ENCODE measurements at places on chromosomes 1 and 21.

GRCh38 chr1:215819114-215819513 is 252.0 kb downstream of the KCTD3 start:
- no peak for DNase-seq

- no peak for DNase-seq
Observed at GRCh38 chr1:57736940-57737339, 313.1 kb upstream of the DAB1 start.

GRCh38 chr1:37051346-37051745 is 17.0 kb upstream of the GRIK3 start:
- DNase-seq = no peak

- DNase-seq = peak; percentile 71
Observed at GRCh38 chr1:18283601-18284385, 176.2 kb downstream of the IGSF21 start.

- no peak for DNase-seq
Observed at GRCh38 chr1:47212636-47213229, 19.3 kb downstream of the TAL1 start.

- no peak for DNase-seq
Observed at GRCh38 chr1:9008236-9008635, 18.0 kb downstream of the SLC2A7 start.

DNA sequence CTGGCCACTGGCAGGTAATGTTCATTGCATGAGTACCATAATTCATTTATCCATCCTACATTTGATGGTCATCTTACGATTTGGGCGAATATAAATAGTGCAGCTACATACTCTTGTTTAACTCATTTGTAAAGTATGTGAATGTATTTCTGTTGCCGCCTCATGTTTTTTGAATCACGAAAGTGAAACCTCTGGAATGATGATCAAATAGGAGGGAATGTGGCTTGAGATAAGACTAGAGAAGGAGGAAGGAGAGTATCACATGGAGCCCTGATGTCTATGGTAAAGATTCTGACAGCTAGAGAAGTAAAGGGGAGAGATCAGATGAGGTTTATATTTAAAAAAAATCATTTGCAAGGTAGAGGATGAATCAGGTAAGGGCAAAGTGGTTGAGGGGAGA is 8.0 kb downstream of the MRPS14 start:
- no peak for DNase-seq

- peak; percentile 61 for DNase-seq
Observed at GRCh38 chr1:76901158-76901767, 34.0 kb downstream of the ST6GALNAC5 start.

DNA sequence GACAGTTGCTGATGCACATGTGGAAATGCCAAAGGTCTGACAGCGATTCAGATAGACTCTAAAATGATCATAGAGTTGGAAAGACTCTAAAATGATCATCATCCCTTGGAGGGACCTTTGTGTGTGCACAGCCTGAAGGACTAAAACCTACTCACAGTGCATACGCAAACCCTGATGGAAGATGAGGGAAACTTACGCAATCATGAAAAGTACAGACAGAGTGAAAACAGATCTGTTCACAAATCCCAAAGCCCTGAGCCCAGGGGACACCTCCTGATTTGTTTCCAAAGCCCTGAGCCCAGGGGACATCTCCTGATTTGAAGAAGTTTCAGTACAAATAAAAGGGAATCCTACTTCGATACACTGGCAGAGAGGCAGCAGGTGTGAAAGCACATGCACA is 79.3 kb upstream of the PROX1 start:
- no peak for DNase-seq

DNA sequence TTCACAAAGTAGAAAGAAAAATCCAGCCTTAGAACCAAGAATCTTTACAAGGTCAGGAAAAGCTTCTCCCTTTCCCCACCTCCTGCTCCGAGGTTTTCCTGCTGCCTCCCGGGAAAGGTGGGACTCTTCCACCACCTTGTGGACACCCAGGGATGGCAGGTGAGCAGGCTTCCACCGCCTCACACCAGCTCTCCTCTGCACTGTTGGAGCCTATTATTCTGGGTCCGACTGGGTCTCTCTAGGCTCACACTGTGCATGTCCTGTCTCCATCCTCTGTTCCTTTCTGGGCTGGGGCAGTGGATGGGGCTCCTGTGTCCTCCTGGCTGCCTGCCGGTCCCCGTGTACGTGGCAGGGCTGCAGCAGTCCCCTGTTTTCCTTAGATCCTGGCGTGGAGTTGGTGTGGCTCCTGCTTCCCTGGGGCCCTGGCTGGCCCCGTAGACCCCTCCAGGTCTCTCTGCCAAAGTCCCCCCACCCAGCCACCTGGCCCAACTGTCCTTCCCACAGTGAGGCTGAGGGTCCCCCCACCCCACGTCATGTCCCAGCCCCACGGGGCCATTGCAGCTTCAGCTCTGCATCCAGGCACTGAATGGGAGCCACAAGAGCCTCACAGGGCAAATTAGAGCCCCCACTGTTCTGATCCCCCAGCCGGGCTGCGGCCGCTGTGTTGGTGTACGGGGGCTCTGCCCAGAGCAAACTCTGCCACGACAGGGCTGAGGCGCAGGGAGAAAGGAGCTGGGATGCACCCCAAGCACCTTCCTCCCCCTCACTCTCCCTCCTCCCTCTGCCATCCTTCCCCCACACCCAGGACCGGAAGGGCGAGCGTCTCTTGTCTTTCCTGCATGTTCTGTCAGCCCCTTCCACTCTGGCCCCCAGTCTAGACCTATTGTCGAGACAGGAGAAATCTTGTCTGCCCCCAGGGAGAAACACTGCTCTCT is 3.3 kb upstream of the SLC45A1 start:
- DNase-seq = peak; percentile 82

GRCh38 chr1:202243006-202243405 is 49.4 kb downstream of the LGR6 start:
- DNase-seq = no peak

DNA sequence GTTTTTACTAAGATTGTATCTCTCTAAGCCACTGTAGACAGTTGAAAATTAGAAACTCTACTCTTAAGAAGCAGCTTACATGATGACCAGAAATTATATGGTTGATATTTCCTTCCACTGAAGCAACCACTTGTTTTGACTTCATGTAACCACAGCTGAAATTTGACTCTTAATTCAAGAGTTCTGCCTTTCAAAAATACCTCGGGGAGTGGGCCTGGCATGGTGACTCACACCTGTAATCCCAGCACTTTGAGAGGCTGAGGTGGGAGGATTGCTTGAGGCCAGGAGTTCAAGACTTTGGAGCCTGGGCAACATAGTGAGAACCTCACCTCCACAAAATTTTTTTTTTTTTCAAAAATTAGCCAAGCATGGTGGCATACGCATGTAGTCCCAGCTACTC is 4.3 kb downstream of the AMPD1 start:
- no peak for DNase-seq

DNA sequence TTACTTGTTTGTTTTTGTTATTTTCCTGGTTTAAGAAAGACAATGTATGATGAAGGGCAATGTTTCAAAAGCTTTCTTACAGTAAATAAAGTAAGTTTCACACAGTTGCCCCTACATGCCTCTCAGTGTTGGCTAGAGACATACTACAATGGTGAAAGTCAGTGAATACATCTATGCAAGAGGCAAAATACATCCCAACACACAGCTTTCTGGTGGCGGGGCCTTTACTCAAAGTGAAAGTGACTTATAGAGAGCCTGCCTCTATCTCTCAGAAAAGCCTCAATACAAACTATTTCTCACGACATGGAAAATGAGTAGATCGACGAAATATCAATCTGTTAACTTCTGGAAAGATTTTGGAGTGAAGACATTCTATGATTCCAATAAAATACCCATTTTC is 122.3 kb downstream of the SLC30A10 start:
- no peak for DNase-seq

GRCh38 chr21:42983103-42983502 is 8.7 kb downstream of the PKNOX1 start:
- no peak for DNase-seq

- no peak for DNase-seq
Observed at GRCh38 chr1:162835157-162835899, 25.6 kb downstream of the CCDC190 start.

- no peak for DNase-seq
Observed at GRCh38 chr1:38326856-38327255, 280.3 kb upstream of the POU3F1 start.

DNA sequence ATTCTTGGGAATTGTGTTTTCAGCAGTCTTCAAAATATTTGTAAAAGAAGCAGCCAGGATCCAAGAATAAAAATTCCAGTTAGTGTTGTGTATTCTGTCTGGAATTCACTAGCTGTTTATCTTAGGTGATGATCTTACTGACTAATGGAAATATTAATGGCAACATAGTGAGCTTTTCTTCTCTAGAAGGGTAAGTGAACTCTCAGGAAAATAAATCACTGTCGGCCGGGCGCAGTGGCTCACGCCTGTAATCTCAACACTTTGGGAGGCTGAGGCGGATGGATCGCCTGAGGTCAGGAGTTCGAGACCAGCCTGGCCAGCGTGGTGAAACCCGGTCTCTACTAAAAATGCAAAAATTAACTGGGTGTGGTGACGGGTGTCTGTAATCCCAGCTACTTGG is 87.4 kb upstream of the KIF1B start:
- DNase-seq = no peak

GRCh38 chr1:99328171-99328570 is 63.9 kb downstream of the PLPPR4 start:
- no peak for DNase-seq

DNA sequence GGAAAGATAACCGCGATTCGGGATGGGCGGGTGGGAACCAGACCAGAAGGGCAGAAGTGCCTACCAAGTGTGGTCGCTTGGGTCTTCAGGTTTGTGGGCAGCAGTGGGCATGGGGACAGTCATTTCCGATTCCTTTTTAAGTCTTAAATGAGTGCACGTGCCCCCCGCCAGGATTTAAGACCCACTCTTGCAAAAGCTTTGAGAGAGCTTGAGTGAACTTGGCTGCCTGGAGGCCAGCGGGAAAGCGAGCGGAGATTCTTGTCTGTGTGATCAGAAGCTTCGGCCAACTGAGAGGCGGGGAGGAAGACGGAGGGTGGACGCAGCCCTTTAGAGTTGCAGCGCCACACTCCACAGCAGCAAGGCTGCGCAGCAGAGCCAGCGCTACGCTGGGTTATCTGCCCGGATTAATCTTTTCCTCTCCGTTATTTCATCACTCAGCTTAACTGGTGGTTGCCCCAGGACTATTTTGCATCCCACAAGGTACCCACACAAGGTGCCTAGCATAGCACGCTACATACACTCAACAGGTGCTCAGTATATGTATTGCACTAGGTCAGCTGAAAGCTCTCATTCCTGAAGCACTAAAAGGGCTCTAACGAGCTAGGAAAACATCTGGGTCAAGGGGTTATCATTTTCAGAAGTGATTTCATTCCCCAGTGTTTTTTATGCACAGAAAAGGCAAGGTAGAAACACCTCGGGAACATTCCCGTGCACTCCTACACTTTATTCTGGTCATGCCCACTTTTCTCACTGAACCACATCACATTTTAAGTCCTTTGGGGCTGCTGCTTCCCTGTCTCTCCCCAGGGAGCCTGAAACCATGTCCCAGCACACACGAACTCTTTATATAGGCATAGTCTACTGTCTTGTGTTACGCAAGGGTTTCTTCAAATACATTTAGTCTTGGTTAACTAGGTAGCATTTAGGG is 1.5 kb upstream of the BATF3 start:
- no peak for DNase-seq

DNA sequence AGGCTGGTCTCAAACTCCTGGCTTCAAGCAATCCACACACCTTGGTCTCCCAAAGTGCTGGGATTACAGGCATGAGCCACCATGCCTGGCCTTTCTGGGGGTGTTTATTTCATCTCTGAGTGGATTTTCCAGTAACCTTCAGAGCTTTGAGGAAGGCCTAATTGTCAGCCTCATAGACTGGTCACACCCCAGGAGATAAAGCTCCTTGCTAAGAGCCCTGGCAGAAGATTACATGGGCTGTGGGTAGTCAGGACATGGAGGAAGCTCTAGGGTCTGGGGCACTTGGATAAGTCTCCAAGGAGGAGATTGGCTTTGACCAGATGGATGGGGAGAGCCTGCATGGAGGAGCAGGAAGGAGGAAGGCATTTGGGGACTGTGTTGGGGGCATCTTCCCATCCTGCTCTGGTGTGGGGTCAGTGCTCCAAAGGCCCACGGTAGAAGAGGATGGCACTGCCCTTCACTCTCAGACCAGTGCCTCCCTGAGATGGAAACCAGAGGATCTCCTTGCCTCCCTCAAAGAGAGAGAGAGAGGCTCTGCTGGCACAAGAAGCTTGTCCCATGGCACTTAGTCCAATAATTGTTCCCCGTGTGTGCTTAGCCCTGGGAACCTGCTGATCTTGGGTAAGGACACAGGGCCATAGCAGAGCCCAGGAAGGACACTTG is 14.7 kb upstream of the GSTM4 start:
- DNase-seq = no peak

- no peak for DNase-seq
Observed at GRCh38 chr1:78434351-78434750, 56.4 kb upstream of the PTGFR start.

DNA sequence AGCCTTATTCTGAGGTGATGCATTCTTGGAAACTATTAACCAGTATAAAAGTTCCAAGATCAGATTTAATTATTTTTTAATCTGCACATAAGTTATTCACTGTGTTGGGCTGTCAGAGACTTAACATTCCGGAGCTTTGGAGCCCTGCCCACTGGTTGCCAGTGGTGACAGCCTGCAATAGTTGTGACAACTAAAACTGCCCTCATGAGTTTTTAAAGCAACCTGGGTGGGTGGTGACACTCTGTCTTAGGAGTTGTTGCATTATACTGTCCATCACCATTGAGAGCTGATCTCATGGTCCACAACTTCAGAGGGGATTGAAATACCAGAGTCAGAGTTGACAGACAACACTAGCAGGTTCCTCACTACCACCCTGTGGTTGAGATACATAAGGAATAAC is 653.9 kb upstream of the USP24 start:
- no peak for DNase-seq

- no peak for DNase-seq
Observed at GRCh38 chr1:214438075-214438474, 113.3 kb downstream of the PTPN14 start.

DNA sequence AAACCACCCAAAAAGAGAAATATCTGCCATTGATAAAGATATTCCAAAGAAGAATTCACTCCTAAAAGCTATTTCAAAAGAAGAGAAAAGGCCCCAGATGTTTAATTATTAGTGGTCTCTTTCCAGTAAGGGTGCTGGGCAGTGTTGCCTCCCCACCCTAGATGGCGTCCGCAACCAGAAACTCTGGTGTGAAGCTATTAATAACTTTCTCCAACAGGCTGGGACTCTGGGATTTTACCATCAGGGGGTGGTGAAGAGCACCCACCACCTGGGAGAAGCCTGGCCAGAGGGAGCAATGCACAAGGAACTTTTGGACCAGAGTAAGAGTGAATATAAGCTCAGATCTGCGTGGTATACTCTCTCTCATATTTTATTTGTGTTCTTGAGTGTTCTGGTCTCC is 115.4 kb upstream of the TIAM1 start:
- DNase-seq = no peak

DNA sequence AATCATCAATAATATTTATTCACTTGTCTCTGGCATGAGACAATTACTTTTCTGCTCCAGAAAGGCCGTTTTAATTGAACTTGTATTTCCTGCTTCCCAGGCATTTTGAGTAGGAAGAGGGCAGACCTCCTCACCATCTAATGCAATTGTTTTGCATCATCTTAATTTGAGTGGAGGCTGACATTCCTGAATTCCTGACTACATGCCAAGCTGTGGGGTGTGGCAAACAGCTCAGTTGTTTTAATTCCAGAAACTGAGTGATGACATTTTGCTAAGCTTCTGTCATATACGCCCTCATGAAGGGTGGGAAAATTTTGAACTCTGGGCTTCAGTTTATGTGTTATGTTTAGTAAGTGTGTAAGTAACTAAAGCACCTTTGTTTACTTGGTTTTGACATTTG is 125.4 kb upstream of the USP25 start:
- peak; percentile 50 for DNase-seq

All from urothelium cell line (cell line).